NCI-H1417 (cell line): ENCODE measurements at places on chromosomes 5 and 9.

GRCh38 chr9:133471551-133472276, 7.2 kb downstream of the SLC2A6 start:
- no peak for DNase-seq

DNA sequence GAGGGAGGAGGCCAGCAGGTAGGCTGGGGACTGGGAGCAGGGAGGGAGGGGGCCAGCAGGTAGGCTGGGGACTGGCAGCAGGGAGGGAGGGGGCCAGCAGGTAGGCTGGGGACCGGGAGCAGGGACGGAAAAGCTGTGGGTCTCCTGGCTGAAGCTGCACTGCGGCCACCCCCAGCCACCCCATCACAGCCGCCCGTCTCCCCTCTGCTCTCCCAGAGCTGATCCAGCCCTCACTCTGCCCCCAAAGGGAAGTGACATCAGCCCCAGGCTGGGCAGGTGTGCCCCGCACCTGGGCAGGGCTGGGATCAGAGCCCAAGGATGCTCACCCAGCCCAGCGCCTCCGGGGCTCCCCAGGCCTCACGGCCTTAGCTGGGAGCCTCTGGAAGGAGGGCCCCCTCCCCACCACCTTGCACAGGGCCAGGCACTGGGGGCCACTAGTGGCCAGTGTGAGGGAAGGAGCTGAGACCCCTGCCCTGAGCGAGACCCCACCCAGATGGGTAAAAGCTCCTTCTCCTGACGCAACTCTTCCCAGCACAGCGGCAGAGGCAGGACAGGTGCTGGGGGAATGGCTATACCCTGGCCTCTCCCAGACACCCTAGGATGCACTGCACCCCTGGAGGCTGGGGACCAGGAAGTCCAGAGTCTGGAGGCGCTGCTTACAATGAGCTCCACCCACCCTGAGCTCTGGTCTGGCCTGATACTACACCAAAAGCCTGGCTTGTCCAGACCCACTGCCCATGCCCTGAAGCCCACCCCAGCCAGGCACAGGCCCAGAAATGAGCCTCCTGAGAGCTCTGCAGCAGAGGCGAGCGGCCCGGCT, 11.6 kb downstream of the AGPAT2 start:
- peak; percentile 40 for DNase-seq

DNA sequence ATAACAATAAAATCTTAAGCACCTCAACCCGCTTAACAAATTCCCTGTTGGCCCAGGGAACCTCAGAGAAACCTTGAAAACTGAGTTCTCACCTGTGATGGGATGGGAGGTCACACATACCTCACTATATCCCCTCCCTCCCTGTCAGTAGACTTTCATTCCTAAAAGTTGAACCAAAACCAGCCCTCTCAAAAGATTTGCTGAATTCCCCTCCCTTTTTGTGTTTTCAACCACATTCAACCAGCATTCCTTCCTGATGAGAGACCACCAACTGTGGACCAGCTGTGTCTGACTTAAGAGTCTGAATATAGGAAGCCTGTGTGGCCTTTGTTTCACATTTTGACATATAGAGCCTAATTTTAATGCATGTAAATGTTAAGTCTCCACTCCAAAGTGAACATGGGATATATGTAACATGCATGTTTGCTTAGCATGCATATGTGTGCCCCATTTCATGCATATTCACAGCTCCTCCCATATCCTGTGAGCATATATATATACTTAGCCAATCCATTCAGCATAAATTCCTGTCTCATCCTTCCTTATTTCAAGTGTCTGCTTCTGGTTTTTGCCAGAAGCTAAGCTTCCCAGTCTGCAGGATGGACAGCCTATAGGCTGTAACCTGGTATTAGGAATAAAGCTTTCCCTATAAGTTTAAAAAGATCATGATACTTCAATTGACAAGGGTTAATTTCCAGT, 604.6 kb downstream of the PTPRD start:
- no peak for DNase-seq

- DNase-seq: no peak
Measured at GRCh38 chr9:71975833-71976232, 64.4 kb downstream of the C9orf85 start.

DNA sequence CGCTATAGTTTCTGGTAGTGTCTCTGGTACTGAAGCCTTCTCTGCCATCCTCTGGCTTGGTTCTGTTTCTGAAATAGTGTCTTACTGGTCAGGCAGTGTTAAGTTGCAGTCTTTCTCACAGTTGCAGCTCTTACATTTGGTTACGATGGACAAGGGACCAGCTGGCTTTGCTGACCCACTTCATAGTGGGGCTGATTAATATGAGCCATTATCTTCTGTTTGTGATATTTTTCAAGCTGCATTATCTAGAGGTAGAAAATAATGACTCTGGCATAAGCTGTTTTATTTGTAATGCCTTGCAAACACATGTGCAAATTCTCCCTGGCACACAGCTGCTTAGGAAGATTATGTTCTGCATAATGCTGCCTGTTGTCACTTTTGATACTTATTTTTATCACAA, 199.1 kb downstream of the KDM4C start:
- DNase-seq: peak; percentile 4

- DNase-seq: no peak
Measured at GRCh38 chr5:113035096-113035495, 58.5 kb downstream of the DCP2 start.

- no peak for DNase-seq
Measured at GRCh38 chr5:107806705-107807104, 136.0 kb upstream of the EFNA5 start.

- no peak for DNase-seq
Measured at GRCh38 chr5:128234928-128235641, 151.5 kb downstream of the SLC12A2 start.

DNA sequence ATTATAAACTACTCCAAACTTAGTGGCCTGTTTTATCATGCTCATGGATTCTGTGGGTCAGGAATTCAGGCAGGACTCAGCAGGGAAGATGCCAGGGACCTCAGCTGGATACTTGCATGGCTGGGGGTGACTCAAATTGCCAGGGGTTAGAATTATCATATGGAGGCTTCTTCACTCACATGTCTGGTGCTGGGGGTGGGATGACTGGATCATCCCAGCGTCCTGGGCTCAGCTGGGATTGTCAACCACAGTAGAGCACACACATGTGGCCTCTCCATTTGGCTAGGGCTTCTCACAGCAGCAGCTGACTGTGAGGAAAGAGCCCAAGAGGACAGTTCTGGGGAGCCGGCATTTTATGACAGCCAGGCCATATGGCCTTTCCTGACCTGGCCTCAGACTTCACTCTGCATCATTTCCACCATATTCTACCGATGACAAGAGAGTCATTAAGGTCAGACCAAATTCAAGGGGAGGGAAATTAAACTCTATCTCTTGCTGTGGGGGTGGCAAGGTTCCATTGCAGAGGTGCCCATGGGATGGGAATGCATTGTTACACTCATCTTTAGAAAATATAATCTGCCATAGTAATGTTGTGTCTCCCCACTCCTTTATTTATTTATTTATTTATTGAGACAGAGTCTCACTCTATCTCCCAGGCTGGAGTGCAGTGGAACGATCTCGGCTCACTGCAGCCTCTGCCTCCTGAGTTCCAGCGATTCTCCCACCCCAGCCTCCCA, 5.2 kb upstream of the GRK6 start:
- no peak for DNase-seq

DNA sequence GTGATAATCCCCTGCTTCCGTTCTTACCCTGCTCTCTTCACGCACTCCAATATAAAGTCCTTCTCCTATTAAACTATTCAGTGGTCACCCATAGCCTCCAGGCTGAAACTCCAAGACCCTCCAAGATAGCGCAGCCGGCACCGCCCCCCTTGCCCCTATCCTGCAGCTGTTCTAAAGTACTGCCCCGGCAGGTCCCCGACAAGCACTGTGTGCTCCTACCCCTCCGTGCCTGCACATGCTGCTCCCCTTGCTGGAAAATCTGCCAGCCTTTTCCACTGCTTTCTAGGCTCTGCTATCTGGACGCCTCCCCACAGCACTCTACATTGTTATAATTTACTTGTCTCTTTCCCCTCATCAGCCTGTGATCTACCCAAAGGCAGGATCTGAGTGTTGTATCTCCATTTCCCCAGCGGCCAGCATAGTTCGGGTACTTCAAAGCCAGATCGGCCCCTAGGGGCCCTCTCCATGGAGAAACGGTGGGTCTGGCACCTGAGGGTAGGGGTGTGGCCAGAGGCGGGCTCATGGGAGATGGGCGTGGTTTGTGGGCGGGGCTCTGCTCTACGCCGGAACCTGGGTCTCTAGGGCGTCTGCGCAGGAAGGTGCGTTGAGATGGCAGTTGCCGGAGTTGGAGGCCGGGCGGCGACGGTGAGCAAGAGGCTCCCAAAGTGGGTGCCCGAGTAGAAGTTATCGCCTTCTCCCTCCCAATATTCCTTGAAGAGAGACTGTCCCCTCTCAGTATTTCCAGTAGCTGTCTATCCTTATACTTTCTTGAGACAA, 83.5 kb upstream of the RUSC2 start:
- DNase-seq: no peak

GRCh38 chr9:37949576-37949975, 45.6 kb upstream of the SLC25A51 start:
- DNase-seq: no peak

- DNase-seq: no peak
Measured at GRCh38 chr5:131481569-131481968, 153.5 kb downstream of the RAPGEF6 start.

DNA sequence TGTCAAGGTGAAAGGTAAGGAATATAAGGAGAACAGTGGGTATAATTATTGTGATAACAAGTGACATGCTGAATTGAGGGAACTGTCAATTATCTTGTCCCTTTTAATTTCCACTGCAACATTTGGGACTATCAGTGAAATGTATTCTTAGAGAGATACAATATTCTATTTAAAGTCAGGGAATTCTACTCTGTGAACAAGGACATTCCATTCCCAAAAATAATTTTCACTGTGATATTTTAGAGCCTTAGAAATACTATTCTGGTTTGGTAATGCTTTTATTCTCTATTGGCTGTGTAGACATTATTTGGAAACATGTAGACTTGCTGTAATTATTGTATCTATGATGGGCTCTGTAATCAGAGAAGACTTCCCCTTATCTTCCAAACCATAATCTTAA, 248.0 kb upstream of the PCSK5 start:
- no peak for DNase-seq

DNA sequence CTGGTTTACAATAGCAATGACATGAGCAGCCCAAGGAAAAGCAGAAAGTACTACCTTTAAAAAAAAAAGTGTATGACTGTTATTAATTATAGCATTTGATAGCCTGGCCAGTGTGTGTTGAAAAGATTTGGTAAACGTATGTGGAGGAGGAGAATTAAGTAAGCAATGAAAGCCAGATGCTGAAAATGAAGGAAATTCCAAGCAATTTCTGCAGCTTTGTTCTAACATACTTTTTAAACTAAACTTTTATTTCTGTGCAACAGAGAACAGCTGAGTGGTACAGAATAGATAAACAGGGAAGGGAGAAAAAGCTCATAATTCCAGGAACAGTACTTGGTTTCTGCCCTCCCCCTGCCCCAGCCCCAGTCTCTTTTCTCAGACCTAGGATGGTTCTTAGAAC, 252.6 kb downstream of the ADAMTSL1 start:
- DNase-seq: no peak

DNA sequence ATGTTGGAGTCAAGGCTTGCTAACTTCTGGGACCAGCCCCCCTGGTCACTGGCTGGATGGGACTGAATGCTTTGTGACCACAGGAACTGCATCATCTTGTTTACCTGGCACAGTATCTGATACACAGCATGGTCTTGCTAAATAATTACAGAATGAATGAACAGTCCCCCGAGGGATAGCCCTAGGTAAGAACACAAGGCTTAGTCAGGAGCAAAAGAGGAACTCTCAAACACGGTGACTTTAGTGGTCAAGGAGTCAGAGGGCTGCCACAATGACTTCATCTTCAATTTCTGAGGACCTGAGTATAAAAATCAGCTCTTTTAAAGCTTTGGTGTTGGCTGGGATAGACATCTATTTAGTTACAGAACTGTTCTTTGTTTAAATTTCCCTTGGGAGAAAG, 15.1 kb upstream of the CXCL14 start:
- no peak for DNase-seq

DNA sequence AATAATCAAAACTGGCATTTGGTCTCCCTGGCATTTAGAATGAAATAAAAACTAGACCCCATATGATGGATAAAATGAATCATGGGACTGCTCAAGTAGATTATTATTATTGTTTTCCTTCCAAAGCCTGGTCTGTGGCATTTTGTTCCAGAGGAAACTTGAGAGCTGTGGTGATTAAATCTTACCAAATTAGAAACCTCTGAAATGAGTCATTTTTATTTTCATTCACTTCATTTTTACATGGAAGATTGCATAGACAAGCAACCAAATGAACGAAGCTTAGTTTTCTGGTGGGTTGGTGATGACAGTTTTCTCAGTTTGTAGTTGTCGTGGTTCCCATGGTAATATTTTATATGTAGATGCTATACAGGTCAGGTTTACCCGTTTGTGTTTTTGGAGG, 23.4 kb downstream of the PAM start:
- DNase-seq: no peak

DNA sequence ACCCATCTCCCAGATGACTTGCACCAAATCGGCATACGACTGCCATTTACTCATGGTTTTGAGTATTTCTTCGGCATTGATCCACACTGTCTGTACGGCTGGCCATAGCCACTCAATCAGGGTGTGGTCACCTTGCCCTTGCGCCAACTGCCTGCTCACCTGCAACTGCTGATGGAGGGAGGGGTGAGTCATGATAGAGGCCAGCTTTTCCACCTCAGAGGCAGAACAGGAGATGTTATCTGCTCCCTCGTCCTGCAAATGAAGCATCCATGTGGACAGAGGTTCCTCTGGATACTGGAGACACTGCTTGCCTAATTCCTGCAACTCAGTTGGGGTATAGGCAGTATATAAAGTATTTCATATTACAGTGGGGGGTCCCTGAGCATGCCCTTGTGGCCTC, 85.6 kb upstream of the ATP10B start:
- no peak for DNase-seq

DNA sequence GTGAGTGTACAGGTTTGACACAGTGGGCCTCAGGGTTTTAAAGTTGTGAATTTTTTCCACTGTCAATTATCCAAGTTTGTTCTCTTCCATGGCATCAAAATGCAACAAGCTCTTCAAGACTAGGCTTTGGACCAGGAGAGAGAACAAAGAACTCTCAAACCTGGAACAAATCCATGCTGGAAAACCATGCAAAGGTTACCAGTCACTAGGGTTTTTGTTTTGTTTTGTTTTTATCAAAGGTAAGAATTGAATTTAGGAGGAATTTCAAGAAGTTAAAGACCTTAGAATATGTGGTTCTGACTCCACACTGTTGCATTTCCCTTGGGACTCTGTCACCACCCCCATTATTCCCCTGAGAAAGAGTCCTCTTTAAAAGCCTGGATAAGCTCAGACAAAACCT, 191.1 kb upstream of the PIK3R1 start:
- no peak for DNase-seq

- DNase-seq: no peak
Measured at GRCh38 chr5:38400365-38400764, 142.0 kb downstream of the EGFLAM start.

DNA sequence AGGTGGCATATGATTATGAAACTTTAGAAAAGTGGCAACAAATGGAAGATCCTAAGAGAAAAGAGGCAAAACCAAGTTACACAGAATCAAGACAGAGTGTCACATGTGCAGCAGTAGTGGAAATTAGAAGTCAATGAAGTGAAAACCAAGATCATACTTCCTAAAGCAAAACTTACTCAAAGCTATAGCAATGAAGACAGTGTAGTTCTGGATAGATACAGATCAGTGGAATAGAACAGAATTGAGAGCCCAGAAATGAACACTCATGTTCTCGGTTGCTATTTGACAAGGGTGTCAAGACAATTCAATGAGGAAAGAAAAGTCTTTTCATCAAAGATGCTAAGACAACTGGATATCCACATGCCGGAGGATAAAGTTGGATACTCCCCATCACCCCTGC, 43.5 kb downstream of the NAA35 start:
- DNase-seq: no peak
